ENCODE measurements at places on chromosomes 3 and 15.
A peak's percentile ranks its signal among the peaks of the same experiment; 100 is the strongest.

- peak; percentile 71 for DNase-seq
Measured at GRCh38 chr15:101338502-101339057, 43.5 kb upstream of the SNRPA1 start.

- no peak for DNase-seq
Measured at GRCh38 chr15:92949604-92950249, 49.6 kb downstream of the CHD2 start.

DNA sequence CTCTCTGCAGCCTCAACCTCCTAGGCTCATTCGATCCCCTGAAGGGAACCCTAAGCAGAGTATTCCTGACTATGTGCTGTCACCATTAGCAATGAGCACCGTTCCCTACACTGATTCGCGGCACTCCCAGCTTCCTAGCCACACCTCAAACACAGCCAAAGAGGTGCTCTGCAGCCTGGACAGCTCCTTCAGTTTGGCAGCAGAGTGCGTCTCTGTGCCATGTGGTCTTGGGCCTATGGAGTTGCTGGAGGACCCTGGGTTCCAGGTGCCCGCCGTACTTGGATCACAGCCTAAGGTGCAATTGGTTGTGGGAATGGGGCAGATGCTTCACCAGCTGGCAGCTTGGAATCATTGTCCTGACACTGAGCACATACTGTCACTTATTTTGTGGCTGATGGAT is 17.3 kb upstream of the IL12A start:
- peak; percentile 79 for DNase-seq

GRCh38 chr3:194404365-194405140 is 5.5 kb upstream of the GP5 start:
- DNase-seq, result peak; percentile 72

- no peak for DNase-seq
Measured at GRCh38 chr3:174541708-174542315, 317.3 kb upstream of the NAALADL2 start.

DNA sequence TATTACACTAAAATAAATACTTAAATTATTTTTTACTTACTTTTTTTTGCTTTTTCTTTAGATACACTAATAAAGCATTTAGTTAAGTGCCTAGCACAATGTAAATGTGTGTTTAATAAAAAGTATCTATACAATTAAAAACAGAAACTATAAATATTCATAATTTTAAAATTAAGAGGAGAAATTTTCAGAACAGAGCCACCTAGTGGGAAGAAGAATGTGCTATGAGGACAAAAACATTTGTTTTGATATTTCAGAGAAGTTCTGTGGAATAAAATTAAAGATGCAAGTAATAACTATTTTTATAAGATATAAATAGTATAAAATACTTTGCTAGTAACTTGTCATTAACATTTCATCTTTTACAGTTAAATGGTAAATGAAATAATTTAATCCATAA is 33.6 kb upstream of the PLSCR5 start:
- no peak for DNase-seq

DNA sequence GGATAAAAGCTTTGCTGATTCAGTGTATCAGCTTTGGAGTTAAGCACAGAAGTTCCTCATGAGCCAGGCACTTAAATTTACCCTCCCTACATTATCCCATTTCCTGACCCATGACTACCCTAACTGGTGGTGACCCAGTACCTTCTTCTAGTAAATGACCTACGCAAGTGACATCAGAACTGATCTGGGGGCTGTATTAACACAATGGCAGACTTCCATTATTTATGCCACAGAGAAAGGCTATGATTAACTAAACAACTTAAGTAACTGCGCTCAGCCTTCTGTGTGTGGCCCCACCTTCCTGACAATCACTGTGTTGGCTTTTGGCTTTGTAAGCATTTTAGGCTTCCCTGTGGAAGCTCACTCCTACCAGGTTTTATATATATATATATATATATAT is 1.9 kb downstream of the MB21D2 start:
- peak; percentile 45 for DNase-seq

DNA sequence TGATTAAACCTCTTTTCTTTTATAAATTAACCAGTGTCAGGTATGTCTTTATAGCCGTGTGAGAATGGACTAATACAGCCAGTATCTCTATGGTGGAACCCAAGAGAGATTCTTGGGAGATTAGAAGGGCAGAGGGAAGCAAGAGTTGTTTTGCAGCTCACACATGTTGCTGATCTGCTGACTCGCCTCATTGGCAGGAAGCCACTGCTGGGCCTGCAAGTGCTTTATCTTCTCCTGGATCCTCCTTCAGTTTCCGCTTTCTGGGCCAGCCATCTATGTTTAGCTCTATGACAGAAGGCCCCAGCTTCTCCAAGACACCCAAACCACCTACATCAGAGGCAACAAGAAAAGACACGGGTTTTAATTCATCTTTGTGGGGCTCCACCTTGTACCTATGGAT is 23.4 kb upstream of the GALNT15 start:
- no peak for DNase-seq

DNA sequence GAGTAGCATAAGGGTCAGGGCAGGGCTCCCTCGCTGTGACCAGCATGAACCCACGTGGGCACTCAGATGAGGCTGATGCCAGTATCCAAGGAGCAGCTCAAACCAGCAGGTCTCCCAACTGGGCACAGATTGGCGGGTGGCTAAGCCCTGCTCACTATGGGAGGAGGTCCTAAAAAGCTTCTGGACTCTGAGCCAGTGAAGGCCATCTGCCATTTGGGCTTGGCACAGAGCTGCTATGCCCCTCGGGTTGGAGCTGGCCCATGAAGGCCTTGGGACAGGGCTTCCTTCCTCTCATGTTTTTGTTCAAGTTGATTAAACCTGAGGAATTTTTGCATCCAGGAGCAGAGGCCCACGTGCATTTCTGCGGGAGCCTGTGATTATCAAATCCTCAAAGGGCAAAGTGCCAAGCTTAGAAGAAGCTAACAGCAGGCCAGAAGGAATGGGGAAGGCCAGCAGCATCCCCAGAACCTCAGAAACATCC is 4.3 kb upstream of the STRA6 start:
- no peak for DNase-seq

DNA sequence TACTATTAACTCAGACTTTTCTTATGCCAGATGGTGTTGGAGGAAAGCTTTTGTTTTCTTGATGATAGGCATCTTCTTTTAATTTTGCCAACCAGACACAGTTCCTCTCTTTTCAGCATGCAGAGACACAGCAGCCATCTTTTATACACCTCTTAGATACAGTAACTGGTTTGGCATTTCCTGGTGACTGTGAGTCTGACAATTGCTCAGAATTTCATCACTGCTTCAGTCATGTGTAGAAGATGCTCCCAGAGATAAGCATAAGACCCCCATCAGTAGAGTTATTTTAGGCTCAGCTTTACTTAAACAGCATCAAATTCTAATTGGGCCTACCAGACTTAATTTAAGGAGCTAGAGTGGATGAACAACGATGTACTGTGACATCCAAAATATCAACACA is 779.0 kb downstream of the SQOR start:
- no peak for DNase-seq

DNA sequence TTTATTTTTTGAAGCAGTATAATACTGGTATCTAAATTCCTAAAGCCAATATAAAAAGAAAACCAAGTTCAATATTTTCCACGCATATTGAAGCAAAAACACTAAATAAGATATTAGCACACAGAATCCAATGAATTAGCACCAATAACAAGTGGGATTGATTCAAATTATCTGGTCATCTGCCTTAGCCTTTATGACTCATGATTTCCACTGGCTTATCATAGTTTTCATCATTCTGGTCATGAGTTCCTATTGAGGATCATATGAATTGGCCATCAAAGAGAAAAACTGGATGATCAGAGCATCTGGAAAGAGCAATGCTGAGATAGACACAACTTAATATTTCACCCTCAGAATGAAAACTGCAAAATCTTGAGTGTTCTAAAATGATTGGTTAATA is 809.9 kb downstream of the MCTP2 start:
- no peak for DNase-seq

DNA sequence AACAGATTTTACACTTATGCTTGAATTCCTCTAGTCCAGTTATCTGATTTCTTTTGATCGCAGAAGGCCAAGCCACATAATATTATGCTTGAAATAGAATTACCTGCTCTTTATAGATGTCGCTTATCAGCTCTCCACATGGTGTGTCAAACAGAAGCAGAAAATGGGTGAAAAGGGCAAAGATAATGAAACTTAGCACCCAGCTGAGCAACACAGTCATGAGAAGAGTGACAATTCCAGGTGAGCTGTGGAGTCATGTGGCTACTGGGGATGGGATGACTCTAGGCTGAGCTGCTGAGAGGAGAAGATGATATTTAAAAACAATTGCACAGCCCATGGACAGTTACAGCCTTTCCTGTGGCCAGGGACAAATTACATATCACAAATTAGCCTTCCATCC is 398.7 kb upstream of the PDZRN3 start:
- DNase-seq, result no peak

GRCh38 chr15:84681831-84682230 is 23.8 kb upstream of the NMB start:
- no peak for DNase-seq

DNA sequence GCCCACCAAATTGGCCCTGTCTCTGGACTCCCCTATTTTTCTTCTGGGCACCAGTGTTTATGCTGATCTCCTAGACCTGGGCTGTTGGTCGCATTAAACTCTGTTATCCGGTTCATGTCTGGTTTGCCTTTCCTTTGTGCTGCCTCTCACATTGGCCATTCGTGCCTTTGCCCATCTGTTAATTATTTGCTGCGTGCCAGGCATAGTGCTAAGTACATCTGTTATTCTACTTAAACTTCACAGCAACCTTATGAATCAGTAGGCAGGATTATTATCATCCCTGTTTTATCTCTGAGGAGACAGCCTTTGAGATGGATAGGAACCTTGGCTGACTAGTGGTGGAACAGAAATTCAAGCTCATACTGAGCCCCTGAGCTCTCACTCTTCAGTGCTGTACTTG is 76.0 kb downstream of the THSD4 start:
- DNase-seq, result no peak

DNA sequence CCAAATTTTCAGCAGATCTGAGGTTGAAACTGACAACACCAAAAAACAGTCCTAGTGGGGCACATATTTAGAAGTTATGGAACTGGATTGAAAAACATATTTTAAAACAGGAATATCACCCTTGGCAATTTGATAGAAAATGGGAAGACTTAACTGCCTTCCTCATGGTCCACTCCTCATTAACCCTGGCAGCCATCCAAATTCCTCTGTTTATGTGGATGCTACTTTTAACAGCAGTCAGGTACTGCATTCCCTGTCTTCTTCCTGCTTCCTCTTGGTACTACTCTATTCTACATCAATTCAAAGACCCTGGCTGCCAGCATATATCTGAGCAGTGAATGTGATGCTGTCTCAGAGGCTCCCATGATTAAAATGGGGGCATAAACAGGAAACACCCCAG is 54.3 kb downstream of the PDE8A start:
- peak; percentile 73 for DNase-seq

DNA sequence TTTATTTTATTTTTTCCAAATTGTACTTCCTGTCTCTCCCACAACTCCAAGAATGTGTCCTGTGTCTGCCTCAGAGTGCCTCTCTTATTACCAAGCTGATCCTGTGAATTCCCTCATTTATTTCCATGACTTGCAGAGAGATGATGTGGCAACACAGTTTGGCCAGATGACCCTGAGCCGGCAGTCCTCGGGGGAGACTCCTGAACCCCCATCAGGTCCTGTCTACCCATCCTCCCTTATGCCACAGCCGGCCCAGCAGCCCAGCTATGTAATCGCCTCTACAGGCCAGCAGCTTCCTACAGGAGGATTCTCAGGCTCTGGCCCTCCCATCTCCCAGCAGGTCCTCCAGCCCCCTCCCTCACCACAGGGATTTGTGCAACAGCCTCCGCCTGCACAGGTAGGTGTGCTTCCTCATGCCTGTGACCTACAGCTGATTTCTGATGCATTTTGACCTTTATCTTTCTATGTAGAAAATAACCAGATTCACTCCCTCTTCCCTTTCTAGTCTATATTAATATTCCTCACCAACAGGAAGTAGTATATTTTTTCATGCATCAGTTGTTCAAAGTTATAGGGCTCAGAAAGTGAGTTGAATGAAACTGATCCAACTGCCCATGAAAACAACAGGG is 100.0 kb downstream of the ARPP21 start:
- DNase-seq, result no peak

DNA sequence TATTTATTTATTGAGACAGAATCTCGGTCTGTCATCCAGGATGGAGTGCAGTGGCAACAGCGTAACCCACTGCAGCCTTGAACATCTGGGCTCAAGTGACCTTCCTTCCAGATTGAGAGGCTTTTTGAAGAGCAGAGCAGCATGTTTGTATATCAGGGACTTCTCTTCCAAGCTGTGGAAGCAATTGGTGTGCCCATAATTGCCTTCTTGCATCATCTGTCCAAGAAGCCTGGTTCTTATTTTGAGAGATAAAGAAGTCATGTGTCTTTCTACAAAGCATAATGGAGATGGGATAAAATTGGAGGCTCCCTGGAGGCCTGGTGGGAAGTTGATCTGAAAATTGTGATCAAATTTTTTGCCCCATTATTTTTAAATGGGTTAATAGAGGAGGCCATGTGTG is 183.8 kb upstream of the MCTP2 start:
- no peak for DNase-seq

DNA sequence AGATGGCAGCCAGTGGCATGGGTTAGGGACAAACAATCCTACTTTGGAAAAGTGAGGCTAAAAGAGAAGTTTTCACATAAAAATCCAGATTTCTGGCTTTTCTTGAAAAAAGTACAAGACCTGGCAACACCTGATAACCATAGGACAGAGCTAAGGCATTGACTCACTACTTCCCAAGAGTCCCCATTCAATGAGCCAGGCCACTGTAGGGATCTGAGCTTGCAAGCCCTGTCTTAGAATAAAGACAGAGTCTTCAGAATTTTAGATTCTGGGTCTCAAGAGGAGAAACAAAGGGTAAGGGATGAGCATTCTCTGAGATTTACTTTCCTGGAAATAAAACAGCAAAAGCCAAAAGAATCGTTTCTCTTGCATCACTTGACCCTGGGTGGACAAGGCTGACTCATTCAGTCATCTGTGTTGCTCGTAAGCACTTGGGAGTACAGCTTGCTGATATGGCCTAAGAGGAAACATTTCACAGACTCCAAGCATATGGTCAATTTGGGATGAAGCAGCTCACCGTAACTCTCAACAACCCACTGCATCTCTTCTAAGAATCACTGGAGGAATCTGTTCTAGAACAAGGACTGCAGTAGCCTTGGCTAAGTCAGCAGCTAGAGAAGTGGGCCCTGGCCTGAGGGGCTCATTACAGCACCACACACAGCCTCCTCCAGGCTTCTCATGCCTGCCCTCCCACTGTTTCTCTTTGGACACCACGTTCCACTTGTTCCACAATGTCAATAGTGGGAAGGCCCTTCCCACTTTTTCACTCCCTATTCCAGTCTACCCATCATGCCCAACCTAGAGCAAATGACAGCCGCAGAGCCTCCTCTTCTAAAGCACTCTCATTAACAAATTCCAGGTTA is 86.2 kb downstream of the RFTN1 start:
- no peak for DNase-seq

- DNase-seq, result no peak
Measured at GRCh38 chr3:38343797-38344594, 2.6 kb upstream of the XYLB start.

GRCh38 chr15:28911310-28911931 is 25.6 kb downstream of the APBA2 start:
- DNase-seq, result peak; percentile 63

Data from NCI-H82 (cell line).